ENCODE measurements at places on chromosomes 1 and 21.

- DNase-seq = no peak
Observed at GRCh38 chr1:185014941-185015340, 30.4 kb upstream of the RNF2 start.

DNA sequence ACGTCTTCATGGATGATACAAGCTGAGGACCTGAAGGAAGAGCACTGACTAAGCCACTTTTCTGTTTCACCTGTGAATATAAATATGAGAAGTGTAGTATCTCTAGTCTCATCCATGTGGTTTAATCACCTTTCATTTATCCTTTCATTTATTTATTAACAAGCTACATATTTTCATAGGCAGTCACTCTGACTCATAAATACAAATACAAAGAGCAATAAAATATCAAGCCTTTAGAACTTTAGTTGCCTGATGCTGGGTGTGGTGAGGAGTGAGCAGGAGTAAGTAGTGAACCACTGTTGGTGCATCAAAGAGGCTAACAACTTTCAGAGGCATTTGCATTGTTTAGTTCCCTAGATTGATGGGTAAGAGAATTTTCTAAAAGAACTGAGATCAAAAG lies 269.0 kb upstream of the C1orf87 start:
- DNase-seq = no peak

DNA sequence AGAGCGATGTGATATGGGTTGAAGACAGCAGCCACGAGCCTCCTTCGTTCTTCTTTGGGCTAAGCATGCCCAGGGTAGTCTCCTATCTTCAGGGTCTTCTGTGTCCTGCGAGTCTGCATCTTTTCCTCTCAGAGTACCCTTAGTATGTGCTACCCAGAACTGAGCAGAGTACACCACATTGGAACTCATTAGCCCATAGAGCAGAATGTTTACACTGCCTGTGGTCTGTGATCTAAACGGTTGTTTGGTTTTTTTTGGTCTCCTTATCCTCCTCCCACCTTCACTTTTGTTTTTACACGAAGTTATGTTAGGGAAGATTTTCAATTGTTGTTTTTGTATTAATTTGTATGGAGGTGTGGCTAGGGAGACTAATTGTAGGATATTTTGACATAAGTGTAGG lies 126.4 kb downstream of the NEK7 start:
- DNase-seq = no peak

DNA sequence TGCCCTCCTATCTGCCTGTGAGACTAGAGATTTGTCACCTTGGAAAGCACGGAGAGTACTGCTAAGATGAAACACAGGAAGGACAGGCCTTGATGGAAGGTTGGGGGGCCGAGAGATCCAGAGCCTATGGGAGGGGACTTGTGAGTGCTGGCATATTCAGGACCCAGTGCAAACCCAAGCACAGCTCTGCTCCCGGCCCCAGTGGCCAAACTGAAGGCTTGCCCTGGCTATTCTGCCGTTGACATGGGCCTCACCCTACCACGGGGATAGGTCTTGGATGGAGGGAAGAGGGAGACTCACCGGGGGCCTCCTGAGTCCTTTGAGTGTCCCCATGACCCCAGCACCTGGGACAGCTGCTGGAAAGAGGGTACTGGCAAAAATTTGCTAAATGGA lies 4.6 kb upstream of the EVA1B start:
- no peak for DNase-seq

DNA sequence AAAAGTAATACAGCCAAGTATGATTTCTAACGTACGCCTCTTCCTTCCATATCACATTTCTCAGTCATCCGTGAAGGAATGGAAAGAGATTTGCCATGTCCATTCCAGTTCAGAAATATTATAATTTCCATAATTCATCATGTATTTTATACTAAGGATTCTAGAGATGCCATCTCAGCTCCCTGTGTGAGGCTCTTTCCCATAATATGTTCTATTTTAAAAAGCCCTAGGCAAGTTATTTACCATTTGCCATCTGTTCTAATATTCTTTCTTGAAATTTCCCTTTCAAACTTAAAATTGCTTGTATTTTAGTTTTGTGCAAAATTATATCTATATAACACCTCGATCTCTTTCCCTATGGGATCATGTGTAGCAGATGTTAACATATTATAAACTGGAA lies 106.7 kb downstream of the FMN2 start:
- DNase-seq = no peak

DNA sequence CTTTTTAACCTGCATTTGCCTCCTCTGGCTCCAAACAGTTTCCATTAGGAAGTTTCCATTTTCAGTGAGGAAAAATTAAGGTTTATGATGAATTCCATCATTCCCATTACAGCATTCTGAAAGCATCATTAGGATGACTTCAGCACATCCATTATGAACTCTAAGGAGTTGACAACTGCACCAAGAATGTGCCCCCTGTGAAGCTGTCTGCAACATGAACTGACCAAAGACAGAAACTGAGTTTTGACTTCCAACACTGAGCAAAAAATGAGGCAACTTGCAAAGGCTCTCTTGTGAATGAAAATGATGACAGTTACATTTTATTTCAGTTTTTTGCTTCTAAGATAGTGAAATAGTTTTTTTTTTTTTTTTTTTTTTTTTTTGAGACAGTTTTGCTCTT lies 18.3 kb upstream of the KCNE1 start:
- no peak for DNase-seq

DNA sequence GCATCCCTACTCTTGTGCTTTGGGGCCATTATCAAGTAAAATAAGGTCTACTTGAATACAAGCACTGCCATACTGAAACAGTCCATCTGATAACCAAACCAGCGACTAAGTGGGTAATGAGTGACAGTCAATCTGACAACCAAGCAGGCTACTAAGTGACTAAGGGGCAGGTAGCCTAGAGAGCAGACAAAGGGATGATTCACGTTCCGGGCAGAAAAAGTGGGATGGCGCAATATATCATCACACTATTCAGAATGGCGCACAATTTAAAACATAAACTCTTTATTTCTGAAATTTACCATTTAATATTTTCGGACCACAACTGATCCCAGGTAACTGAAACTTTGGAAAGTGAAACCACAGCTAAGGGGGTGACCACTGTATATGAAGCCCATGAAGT lies 17.7 kb downstream of the NGF start:
- DNase-seq = no peak

DNA sequence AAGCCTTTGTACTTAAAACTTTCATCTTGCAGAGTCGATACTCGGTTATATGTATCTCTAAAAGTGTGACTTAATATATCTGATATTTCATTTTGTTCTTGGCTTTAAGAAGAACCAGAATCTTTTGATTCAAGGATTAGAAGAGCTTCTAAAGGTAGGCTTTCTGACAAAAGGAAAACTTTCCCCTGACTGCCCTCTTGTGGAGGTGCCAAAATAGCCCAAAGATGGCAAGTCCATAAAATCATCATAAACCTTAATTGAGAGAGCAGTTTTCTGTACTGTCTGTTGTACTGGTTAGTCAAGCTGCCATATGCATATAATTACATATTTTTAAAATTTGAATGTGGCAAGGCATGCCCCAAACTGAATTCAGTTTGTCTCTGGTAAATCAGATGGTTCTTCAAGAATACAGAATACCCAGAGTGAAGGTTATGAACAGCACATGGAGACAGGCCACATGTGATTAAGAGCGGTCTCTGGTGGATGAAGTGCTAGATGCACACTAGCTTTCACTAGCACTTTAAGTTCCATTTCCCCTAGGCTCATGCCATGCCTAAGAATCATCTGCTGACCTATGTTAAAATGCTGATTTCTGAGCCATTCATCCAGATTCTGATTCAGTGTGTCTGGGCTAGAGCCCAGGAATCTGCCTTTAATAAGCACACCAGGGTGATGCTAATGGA lies 27.7 kb upstream of the ELAVL4 start:
- DNase-seq = no peak

DNA sequence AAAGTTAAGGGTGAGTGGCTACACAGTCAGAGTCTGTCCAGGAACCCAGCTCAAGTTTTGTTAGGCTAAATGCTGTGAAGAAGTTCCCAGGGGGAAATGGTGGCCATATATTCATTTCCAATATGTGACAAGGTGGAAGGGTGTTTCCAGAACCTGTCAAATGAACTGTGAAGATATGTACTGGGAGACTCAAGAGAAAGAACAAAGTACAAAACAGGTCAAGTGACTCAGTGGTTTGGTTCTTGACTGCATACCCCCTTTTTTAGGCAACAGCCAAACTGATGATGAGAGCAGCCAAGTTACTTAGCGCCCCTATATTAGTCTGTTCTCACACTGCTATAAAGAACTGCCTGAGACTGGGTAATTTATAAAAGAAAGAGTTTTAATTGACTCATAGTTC lies 18.6 kb upstream of the FBXO28 start:
- DNase-seq = no peak

- DNase-seq = no peak
Observed at GRCh38 chr1:119471566-119471965, 35.4 kb upstream of the HSD3B1 start.

DNA sequence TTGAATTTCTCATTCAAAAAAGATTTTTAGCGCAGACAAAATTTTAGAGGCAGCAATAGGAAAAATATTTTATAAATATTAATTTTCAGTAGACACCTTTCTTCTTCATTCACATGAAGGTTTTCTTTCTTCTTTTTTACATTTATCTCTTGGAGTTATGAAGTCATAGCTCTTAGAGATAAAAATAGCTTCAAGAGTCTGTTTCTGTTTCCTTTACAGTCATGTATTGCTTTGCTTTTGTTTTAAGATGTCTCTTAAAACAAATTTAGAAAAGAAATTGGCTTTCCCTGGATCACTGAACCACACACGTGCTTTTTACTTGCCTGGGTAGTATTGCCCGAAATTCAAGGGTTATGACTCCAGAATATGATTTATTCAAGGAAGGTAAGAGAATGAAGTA lies 369.9 kb upstream of the LRRC7 start:
- no peak for DNase-seq

DNA sequence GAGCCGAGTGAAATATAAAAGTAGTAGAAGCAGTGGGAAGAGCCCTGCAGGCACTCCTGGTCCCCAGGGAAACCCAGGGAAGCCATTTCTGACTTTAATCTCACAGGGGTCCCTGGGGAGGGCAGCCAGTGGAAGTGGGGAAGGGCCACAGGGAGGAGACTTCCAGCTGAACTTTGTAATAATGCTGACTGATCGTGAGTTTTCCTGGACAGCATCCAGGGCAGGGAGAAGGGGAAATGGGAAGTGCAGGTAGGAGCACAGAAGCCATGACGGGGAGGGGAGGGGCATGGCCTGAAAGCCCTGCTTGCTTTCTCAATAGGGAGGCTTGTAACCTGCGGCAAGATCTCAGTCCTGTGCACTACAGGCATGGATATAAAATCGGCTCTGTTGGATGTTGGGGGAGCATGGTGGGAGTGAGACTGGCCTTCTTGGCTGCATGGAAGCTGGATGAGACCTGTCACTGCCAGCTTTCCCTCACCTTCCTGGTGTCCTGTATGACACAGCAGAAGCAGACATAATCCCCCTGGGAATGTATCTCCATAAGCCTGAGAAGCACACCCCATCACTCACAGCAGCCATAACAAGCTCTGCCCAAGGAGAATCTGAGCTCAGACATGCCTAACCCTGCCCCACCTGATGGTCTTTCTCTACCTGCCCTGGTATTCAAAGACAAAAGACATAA lies 15.1 kb upstream of the MX1 start:
- DNase-seq = no peak

GRCh38 chr1:183096894-183097293 lies 73.7 kb downstream of the LAMC1 start:
- no peak for DNase-seq

GRCh38 chr1:192088496-192088895 lies 69.8 kb upstream of the RGS18 start:
- no peak for DNase-seq

DNA sequence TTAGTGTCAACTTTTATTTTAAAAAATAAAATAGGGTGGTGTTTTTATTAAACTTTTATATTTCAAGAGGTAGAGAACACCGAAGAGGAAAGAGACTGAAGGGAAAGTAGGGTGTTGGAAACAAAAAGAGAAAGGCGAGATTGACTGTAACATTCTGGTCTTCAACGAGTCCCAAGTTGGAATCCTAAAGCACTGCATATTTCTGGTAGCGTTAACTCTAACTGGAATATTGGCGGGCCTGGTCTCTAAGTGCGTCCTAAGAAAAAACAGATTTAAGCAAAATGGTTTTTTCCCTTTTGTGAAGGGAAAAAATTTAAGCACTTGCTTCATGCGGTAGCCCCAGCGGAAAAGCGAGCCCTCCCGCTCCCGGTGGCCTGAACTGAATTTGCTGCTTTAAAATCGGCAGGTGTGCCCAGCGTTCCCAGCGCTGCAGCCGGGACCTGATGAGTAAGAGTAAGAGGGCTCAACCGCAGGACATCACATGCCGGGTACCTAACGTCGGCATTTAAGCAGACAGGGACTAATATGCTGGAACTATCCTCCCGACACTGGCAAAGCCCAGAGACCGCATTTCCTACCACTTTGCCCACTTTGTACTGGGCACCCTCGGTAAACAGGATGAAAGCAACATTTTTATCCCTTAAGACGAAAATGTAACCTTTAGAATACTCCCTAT lies 30.5 kb upstream of the NFIA start:
- DNase-seq = no peak

DNA sequence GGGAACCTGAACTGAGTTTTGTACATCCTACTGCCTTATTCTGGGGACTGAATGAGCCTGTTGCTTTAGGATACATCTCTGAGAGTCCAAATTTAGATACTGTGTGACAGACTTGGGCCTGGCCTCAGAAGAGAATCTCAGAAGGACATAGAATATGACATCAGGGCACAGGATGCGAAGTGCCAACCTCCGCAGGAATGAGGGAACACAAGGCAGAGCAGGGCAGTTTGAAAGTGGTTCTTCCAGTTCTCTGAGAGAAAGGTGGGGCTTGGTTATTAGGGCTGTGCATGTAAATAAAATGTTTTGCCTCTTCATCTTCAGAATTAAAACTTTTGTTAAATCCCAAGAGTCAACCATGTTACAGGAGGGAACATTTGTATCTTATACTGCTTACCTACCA lies 23.1 kb downstream of the TRAF5 start:
- no peak for DNase-seq

Measured in T follicular helper cell (primary cell).